ENCODE measurements at places on chromosomes 13 and 19.
A peak's percentile ranks its signal among the peaks of the same experiment; 100 is the strongest.

GRCh38 chr19:12899891-12900518 lies 9.0 kb downstream of the GCDH start:
- DNase-seq: no peak

- no peak for DNase-seq
Observed at GRCh38 chr19:18225702-18226468, at the start of gene PDE4C. Gene PDE4C (minus strand): TSS chr19:18226438. CDS start chr19:18226415, 23 bp downstream.

DNA sequence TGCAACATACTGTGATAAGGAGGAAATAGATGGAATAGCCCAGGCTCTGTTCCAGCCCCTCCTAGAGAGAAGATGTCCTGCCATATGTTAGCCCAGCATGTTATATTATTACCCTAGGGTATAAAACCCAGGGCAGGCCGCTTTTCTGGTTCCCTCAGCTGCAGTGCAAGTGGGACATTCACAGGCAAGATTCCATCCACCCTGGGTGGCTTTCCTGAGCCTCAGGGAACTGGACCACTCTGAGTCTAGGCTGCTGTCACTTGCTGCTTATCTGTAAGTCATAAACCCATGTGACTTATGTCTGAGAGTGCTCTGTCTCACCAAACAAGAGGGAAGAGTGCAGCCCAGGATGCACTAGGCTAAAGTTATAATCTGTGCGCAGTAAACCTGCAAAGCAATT lies 413.2 kb downstream of the MZT1 start:
- DNase-seq: no peak

DNA sequence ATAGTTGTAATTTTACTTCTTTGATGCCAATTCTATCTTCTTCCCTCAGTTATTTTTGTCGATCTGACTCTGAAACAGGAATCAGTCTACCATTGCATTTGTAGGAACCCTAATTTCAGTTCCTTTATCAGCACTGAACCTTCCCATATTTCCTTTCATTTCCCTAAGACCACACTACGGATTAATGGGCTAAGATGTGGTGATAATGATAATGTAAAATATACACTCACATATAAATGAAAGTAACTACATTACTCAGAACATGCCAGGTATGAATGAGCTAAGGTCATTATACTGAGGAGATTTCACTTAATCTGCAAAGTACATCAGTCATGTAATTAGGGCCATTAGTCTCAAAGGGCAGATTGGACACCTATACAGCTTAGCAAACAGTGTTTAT lies 60.2 kb upstream of the RFC3 start:
- no peak for DNase-seq

DNA sequence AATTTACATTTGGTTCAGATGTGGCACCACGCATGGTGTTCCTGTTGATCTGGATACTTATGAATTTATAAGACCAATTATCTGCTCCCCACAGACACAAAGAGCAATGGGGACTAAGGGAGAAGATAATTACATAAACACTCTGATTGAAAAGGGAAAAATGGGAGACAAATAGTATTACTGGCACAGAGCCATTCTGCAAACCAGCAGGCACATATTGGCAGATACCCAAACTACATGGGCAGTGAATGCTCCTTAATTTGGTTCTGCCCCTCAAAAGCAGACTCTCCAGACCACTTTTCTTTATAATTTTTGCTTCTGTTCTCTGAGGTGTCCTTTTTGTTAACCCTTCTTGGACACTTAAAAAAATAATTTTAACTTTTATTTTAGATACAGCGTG lies 1674.2 kb downstream of the PCDH9 start:
- DNase-seq: peak; percentile 85

DNA sequence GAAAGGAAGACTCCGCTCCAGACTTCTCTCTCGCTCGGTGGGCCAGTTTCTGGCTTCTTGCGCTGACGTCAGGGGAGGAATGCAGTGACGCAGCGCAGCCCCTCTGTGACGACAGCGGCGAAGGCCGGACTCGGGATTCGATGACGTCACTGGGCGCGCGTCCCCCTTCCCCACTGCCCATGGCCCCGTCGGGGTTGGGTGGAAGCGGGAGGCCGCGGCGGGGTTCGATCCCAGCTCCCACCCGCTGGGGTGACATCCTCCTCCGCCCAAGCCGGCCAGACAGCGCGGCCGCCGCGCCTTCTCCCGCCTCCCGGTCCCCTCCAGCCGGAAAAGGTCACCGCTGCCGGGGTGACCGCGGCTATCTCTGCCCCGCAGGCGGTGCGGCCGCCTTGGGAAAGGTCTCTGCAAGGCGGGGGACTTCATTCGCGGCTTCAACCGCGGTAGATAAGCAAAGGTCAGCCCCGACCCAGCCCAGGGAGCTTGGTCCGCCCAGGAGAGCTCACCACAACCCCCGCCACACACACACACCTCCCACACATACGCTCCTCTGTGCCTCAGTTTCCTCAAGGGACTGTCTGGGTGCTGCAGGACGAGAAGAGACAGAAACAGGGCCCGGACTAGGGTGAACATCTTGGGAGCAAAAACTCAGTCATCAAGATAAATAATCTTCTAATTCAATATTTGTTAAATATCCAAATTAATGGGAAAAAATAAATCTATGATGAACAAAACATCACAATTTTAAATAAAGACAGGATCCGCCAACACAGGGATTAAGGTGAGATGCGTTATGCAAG lies 844 bp upstream of the RFX1 start:
- DNase-seq: peak; percentile 78

DNA sequence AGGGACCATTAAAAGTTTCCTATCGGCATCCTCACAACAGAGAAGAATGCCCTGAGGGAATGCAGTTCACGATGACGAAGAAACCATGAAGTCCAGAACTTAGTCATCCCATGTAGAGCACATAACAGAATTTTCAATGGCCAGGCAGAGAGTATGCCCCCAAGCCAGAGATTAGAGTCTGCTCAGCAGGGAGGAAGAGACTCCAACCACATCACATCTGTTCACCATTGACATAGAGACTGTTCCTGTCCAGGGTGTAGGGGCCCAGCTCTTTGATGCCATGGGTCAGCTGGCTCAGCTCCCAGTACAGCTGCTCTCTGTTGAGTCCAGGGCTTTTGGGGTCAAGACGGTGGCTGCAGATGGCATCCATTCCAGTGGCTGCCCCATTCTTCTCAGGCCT lies 68.2 kb downstream of the MBD3L1 start:
- DNase-seq: no peak

GRCh38 chr13:42883771-42884467 lies 102.5 kb downstream of the FAM216B start:
- no peak for DNase-seq

Data from NCI-H2081 treated with DMSO at 0.1 percent for 48 hours (cell line).